ENCODE measurements at places on chromosomes 13 and 19.

DNA sequence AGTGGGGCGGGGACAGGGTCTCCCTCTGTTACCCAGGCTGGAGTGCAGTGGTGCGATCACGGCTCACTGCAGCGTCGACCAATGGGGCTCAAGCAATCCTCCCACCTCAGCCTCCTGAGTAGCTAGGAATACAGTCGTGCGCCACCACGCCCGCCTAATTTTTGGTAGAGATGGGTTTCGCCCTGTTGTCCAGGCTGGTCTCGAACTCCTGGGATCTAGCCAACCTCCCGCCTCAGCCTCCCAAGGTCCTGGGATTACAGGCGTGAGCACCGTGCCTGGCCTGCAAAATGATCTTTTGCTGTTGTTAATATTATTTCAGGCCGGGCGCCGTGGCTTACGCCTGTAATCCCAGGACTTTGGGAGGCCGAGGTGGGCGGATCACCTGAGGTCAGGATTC, 621 bp upstream of the TGDS start:
- no peak for DNase-seq

DNA sequence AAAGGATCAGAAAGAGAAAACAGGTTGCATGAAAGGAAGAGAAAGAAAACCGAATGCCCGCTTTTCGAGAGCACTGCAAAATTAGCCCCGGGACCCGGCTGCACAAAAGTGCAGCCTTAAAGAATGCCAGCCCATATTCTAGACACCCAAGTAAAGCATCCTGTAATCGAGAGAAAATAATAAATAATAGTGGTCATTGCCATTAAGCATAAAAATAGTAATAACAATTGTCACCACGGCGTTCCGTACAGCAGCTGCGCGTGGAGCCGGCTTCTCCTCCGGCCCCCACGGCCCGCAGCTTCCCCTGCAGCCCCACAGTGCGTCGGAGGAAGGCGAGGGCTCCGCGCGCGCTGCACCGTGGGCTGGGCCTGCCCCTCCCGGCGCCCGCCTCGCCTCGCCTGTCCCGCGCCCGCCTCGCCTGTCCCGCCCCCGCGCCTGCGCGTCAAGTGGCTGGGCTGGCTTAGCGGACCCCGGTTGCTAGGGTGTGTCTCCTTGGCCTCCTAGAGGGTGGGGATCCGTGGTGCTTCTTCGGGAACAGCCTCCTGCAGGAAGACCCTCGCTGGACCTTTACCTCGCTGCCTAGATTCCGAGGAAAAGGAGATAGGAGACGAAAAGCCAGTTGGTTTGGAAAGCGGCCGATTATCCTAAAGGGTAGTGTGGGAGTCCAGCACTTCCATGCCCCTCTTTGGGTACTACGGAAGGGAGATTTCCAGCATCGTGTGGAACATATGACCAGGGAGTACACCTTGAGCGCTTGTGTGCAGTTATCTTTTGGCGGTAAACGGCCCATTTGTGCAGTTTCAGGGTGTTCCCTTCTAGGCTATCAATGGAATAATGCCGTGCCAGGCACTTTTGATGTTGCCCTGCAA, at the start of gene LRRC63:
Gene LRRC63 (plus strand): TSS at position 446 of the 869 bp plus-strand sequence. CDS start 1,107 bp downstream, outside the sequence.
- DNase-seq = peak; percentile 88

DNA sequence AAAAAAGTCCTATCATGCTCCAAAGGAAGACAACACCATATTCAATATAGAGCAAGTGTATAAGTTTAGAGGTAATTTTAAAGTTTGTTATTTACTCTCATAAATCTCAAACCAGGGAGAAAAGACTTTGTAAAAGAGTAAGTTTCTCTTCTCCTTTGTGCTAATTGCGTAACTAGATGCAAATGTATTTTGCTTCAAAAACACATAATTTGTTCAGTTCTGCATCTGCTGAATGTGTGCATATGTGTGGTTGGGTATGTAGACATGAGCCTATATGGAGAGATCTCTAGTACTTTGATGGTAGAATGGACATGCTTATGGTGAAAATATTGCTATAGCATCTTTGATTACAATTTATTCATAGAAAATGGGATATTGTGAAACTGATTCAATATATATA, 17.8 kb upstream of the MIR17HG start:
- no peak for DNase-seq

- no peak for DNase-seq
Measured at GRCh38 chr13:51347099-51347498, 7.6 kb downstream of the SERPINE3 start.

DNA sequence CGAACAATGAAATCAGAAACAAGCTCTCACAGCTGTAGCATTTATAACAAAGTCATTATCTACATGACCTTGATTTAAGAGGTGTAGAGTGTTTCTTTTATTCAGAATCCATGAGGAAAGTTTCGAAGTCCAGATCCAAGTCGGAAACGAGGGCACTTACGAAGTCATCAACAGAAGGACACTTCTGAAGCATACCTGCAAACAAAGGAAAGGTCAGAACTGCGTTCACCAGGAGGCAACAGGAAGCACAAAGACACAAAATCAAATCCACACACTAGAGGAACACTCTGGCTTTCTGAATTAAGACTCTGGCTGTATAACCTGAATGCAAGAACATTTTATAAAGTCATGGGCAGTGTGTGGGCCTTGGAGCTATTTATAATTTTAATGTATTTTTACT, 158.9 kb downstream of the MIPEP start:
- DNase-seq = no peak

DNA sequence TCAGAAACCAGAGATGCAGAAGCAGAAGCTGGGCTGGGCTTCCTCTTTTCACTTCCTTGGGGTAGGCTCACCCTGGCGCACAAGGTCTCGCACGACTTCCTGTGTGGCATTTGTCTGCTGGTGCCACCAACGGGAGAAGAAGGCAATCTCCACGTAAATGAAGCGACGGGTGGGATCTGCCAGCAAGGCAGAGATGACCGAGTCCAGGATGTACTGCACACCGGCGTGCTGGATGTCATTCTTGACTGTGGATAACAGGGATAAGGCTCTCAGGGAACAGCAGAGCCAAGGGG, 1.3 kb downstream of the MAN2B1 start:
- DNase-seq = no peak

GRCh38 chr19:3823350-3823713, 37.2 kb upstream of the MATK start:
- no peak for DNase-seq

DNA sequence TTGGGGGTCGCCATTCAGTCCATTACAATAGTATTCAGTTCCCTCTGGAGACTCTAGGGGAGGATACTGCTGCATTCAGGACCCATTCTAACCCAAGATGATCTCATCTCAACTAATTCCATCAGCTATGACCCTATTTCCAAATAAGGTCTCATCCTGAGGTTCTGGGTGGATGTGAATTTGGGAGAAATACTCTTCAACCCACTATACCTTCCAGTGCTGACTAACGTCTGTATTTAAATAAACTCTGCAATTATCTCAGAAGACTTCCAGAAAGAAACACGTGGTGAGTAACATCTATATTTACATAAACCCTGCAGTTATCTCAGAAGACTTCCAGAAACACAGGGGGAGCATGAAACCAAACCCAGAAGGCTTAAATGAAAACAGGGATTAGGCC, 1300.7 kb downstream of the PCDH9 start:
- DNase-seq = no peak

DNA sequence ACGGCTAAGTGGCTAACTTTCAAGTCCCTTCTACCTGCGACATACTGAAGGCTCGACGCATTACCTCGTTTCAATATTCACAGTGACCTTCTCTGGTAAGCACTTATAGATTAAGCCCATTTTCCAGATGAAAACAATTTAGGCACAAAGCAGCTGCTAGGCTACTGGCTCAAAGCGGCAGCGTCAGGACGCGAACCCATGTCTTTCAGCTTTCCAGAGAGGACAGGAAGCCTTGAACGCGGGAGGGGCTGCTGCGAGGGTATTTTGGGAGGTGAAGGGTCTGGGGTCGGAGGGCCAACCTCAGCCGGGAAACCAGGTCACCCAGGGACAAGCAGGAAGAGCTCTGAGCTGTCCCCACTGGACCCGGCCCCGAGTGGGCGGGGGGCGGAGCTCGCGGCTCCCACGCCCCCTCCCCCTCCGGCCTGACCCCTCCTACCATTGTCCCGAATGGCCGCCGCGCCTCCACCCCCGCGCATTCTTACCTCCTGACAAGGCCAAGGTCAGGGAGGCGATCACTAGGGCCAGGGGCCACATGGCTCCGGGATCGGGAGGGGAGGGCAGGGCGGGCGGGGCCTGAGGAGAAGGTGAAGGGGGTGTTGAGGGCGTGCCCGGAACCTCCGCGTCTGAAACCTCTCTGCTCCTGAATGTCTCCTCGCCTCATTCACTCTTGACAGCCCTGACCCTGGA, at the start of gene KLK13:
Gene KLK13 (minus strand): TSS at position 559 of the 687 bp plus-strand sequence. CDS start 25 bp downstream, at position 534.
- DNase-seq = no peak

GRCh38 chr19:58397533-58398037, 2.1 kb downstream of the RNF225 start:
- no peak for DNase-seq

Data from NK-92 treated with Interleukin-12 subunit alpha and Interleukin-12 subunit beta, amount 100 ng/mL, for 24 hours (cell line).